Activated CD4-positive, alpha-beta T cell treated with anti-CD3 and anti-CD28 coated beads, Interleukin-2, amount 50 U/mL, for 48 hours (primary cell): ENCODE measurements at places on chromosomes 16 and 17.

GRCh38 chr17:29225396-29225795 lies 21.3 kb upstream of the CRYBA1 start:
- DNase-seq, result no peak

- no peak for DNase-seq
These were observed 210.2 kb downstream of the CCDC182 start for GRCh38 chr17:57534863-57535248.

GRCh38 chr16:51524555-51525373 lies 373.7 kb upstream of the SALL1 start:
- no peak for DNase-seq

- DNase-seq, result no peak
These were observed 49.8 kb upstream of the XYLT1 start for GRCh38 chr16:17520561-17520960.

DNA sequence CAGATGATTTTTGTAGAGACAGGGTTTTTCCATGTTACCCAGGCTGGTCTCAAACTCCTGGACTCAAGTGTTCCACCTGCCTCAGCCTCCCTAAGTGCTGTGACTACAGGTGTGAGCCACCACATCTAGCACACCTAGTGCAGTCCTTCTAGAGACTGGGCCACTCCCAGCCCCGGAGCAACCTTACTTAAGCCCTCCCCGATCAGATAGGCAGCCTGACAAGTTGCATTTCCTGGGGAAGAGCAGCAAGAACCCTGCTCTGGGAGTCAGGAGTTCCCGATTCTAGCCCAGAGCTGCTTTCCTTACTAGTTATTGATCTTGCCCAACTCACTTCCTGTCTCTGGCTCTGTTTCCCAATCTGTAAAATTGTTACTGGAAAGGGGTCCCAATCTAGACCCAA lies 7.0 kb upstream of the NAGLU start:
- no peak for DNase-seq

- DNase-seq, result peak; percentile 47
These were observed 34.5 kb downstream of the YWHAE start for GRCh38 chr17:1365445-1366039.

- DNase-seq, result peak; percentile 90
These were observed 5.0 kb downstream of the TBKBP1 start for GRCh38 chr17:47698749-47699535.

DNA sequence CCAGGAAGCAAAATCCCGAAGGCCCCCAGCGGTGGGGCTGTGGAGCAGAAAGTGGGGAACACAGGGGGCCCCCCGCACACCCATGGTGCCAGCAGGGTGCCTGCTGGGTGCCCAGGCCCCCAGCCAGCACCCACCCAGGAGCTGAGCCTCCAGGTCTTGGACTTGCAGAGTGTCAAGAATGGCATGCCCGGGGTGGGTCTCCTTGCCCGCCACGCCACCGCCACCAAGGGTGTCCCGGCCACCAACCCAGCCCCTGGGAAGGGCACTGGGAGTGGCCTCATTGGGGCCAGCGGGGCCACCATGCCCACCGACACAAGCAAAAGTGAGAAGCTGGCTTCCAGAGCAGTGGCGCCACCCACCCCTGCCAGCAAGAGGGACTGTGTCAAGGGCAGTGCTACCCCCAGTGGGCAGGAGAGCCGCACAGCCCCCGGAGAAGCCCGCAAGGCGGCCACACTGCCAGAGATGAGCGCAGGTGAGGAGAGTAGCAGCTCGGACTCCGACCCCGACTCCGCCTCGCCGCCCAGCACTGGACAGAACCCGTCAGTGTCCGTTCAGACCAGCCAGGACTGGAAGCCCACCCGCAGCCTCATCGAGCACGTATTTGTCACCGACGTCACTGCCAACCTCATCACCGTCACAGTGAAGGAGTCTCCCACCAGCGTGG lies 6.5 kb downstream of the CBX2 start:
- DNase-seq, result no peak

- no peak for DNase-seq
These were observed 20.6 kb downstream of the MPRIP start for GRCh38 chr17:17062866-17063265.

- no peak for DNase-seq
These were observed 95.2 kb upstream of the COX10 start for GRCh38 chr17:13973960-13974651.

GRCh38 chr17:32936894-32937500 lies 9.0 kb downstream of the TMEM98 start:
- DNase-seq, result peak; percentile 73

DNA sequence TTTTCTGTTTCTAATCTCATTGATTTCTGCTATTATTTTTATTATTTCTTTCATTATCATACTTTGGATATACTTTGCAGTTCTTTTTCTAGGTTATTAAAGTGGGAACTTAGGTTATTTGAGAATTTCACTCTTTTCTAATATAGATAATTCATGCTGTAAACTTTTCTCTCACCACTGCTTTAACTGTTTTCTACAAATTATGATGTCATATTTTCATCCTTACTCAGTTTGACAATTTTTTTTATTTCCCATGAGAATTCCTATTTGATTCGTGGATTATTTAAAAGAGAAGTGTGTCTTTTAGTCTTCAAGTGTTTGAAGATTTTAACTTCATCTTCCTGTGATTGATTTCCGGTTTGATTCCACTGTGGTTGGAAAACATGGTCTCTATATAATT lies 336.8 kb upstream of the SALL1 start:
- no peak for DNase-seq

- DNase-seq, result peak; percentile 79
These were observed 742 bp downstream of the PFN1 start for GRCh38 chr17:4947411-4948165.

- DNase-seq, result no peak
These were observed 228.5 kb downstream of the TOX3 start for GRCh38 chr16:52318302-52319009.

DNA sequence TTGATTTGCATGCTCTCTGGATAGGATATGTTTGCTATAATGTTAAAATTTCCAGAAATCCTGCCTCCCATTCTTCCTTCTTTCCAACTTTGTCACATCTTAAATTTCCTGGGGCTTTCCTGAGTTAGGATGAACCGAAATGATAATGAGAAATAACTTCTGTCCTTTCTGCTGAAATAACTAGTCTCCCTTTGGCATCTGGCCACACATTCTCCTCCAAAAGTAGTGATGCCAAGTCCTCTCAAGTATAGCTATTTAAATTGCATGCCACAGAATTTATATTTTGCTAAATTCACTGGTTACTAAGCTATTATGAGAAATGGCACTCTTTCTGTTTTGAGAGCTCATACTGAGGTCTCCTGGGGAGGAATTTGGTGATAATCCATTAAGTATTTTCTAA lies 30.6 kb downstream of the FAM20A start:
- DNase-seq, result no peak

GRCh38 chr16:75653922-75654321 lies 6.3 kb downstream of the TERF2IP start:
- DNase-seq, result no peak

DNA sequence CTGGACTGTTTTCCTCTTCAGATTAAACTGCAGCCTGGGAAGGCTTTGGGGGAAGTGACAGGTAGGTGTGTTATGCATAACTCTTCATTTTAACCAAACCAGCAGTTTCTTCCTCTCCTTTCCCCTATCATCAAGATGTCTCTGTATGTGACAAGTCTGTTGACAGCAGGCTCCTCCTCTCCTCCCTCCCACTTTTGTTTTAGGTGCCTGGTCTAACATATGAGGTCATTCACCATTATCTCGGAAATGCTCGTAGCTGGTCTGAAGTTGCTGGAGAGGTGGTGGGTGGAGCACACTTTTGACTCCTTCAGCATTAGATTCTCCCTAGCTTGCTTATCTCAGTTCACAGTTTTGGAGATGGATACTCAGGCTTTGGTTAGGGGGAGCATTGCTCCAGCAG lies 571.0 kb upstream of the EEF2KMT start:
- no peak for DNase-seq

GRCh38 chr16:84881702-84882521 lies 62.1 kb downstream of the CRISPLD2 start:
- DNase-seq, result no peak

DNA sequence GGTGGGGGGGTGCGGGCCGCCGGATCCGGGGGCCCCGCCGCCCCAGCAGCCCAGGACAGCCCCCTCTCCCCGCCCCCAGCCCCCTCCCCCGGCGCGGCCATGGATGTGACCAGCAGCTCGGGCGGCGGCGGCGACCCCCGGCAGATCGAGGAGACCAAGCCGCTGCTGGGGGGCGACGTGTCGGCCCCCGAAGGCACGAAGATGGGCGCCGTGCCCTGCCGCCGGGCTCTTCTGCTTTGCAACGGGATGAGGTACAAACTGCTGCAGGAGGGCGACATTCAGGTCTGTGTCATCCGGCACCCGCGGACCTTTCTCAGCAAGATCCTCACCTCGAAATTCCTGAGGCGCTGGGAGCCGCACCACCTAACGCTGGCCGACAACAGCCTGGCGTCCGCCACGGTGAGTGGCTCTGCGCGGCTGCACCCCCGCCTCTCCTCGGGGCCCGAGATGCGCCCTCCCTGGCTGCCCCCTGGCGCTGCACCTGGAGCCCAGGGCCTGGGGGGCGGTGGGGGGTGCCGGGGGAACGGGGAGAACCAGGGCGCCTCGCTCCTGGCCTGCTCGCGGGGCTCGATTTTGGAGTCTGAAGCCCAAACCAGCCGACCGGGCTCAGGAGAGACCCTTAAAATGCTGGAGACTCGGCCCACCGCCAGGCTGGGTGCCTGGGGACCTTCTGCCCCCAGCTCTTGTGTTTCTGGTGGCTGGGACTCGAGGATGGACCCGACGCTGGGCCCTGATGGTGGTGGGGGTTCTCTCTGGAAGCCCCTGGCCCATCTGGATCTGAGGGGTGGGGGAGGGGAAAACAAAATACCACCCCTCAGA lies 744 bp downstream of the CMIP start:
- peak; percentile 52 for DNase-seq

DNA sequence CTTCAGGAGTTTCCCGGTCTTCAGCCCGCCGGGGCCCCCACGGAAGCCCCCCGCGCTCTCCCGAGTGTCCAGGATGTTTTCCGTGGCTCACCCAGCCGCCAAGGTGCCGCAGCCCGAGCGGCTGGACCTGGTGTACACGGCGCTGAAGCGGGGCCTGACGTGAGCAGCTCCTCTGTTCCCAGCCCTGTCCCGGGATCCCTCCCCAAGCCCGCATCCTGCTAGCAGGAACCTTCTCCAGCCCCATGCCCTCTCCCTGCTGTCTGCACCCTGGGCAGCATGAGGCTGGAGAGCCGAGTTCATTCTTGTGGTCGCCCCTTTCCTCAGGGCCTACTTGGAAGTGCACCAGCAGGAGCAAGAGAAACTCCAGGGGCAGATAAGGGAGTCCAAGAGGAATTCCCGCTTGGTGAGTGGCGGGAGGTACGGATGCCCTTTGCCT lies 10.1 kb downstream of the RIPOR1 start:
- no peak for DNase-seq

- peak; percentile 65 for DNase-seq
These were observed 7.5 kb downstream of the EIF1 start for GRCh38 chr17:41695954-41696757.

- DNase-seq, result peak; percentile 60
These were observed 55.0 kb upstream of the CBFA2T3 start for GRCh38 chr16:89031715-89032659.

GRCh38 chr16:68793401-68793857 lies 49.9 kb upstream of the TANGO6 start:
- no peak for DNase-seq

GRCh38 chr16:58940609-58941008 lies 206.5 kb upstream of the GOT2 start:
- no peak for DNase-seq
